EL (cell line): ENCODE measurements at places on chromosomes 12 and 14.
A peak's percentile ranks its signal among the peaks of the same experiment; 100 is the strongest.

DNA sequence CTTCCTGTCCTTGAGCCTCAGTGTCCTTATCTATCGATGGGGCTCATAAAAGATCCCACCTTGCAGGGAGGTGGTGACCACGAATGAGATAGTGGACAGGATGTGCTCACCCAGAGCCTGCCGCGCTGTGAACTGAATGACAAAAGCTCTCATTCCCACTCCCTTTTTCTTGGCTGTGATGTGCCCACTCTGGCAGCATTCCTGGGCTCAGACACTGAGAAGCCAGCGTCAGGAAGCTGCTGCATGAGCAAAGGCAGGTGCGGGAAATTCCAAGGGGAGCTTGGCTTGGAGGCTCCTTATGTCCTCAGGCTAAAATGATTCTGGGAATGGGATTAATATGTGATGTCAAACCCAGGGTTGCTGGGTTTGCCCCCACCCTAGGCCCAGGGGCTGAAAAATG lies 61.6 kb downstream of the EFCAB11 start:
- DNase-seq: no peak

GRCh38 chr12:62903151-62903550 lies 31.8 kb downstream of the PPM1H start:
- DNase-seq: no peak

- peak; percentile 21 for DNase-seq
These were observed 40.6 kb downstream of the SPRING1 start for GRCh38 chr12:116697305-116697704.

GRCh38 chr12:115451151-115451779 lies 767.3 kb upstream of the TBX3 start:
- DNase-seq: no peak

GRCh38 chr14:79056879-79057278 lies 886.7 kb downstream of the NRXN3 start:
- peak; percentile 74 for DNase-seq

DNA sequence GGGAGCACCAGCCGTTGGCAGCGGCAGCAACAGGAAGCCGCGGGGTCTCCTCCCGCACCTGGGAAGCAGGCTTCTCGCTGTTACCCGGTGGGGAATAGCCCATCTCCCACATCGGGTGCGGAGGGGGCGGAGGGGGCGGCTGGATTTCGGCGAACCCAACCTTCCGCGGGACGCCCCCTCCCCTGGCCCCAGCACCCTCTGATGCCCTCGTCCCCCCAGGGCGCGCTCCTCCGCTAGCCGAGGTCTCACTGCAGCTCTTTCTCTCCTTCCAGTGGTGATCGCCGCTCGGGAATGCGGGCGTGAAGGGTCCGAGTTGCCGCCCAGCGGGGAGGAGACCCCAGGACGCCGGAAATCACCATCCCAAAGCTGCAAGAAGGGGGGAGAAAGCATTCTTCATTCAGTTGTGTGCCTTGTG lies 303 bp downstream of the SAMD4A start:
- peak; percentile 53 for DNase-seq

GRCh38 chr12:39931231-39931630 lies 174.7 kb downstream of the SLC2A13 start:
- no peak for DNase-seq

- no peak for DNase-seq
These were observed 484 bp downstream of the RIC8B start for GRCh38 chr12:106774808-106775524.

GRCh38 chr12:109513977-109514376 lies 36.5 kb downstream of the UBE3B start:
- no peak for DNase-seq
